ENCODE measurements at places on chromosomes 16 and 17.

DNA sequence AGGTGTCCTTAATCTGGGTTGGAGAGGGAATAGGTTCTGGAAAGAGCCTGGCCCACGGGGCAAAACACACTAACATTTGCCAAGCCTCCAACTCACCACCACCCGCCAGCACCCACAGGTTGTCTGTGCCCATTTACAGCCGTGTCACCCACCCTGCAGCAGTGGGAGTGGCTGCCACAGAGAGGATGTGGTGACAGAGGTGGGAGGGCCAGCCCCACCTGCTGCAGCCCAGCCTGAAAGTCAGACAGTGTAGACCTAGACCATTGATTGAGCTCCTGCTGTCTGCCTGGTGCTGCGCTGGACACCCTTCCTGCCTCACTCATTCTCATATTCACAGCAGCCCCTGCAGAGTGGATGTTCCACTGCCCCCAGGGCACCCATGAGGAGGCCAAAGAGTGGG, 44.7 kb downstream of the IL21R start:
- DNase-seq = peak; percentile 75

- DNase-seq = no peak
Measured at GRCh38 chr17:1008008-1008761, 11.3 kb downstream of the TIMM22 start.

DNA sequence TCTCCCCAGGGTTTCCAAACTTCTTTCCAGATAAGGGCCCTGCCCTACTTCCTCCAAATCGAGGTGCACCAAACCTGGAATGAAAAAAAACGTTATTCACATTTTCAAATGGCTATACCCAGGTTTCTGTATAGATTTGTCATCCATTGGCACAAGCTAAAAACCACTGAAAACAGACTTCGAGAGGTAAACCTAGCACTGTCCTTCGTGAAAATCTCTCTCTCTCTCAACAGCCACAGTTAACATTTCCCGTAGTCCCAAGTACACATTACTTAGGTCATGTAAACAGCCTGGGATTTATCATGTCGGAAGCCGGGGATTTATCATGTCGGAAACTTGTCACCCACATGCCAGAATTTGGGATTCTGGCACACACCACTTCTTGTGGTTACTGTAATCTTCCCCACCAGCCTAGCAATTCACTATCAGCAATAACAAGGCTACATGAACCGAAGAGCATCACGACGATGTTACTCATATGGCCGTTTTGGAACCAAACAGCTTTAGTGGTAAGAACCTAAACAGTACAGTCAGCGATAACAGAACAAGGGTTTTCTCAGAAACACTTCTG, 1.2 kb downstream of the DDX5 start:
- DNase-seq = no peak

- no peak for DNase-seq
Measured at GRCh38 chr17:50923611-50924010, 57.5 kb upstream of the TOB1 start.

DNA sequence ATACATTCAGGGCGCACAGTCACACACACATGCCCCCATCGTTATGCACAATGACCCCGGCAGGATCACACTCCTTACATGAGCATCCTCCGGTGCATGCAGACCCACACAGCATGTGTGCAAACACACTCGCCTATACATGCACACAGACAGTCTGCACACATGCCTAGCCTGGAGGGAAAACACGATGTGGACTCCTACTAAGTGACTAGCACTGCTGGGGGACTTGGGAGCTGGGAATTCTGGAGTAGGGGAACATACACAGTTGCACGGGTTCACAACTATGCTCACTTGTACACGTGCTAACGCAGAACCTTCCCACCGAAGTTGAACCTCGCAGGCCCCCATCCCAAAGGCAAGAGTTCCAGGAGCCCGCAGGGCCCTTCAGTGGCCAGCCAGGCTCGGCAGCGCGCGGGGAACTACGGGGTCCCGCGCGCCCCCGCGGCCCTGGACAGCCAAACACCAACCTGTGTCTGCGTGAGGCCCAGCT, 2.0 kb downstream of the DLX3 start:
- no peak for DNase-seq

DNA sequence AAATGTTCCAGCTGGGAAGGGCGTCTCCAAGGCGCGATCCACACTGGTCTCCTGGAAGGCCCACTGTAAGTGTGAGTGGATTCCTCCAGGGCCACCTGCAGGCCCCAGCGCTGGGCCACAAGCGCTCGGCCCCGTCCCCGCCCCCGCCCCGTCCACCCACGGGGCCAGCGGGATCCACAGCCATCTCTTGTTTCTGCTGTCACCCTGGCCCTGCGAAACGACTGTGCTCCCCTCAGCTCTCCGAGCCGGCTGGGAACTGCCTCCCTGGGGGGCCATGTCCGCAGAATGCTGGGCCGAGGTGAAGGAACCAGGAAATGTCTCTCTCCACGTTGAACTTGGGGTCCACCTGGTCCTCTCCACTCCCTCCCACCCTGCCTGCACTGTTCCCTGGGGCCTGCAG, 1955.2 kb downstream of the TP53TG3F start:
- no peak for DNase-seq

DNA sequence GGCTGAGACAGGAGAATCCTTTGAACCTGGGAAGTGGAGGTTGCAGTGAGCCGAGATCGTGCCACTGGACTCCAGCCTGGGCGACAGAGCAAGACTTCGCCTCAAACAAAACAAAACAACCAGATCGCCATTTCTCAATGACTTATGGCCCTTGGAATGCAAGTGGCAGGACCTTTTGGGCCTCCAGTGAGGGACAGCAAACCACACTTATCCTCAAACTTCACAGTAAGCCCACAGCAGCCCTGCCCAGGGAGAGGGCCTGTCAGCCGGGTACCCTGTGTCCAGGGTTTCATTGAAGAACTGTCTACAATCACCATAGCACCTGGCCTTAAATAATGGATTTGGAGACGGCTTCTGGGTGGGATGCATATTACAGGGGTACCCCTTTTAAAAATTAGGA, 11.7 kb downstream of the TRAF4 start:
- DNase-seq = no peak

DNA sequence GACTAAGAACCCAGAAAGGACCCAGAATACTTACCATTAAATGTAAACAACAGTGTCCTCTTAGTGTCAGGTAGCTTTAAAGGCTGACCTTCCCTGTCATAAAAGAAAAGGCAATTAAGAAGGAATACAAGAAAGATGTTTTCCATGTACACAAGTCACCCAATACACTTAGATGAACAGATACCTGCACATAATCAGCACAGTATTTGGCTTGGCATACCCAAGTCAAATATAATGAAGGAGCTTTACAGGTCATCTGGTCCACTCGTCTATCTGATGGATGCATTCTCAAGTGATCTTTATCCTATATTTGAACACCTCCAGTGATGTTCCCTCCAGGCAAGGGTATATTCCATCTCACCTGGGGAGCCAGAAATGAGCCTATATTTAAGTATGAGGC, 11.1 kb upstream of the STRADA start:
- DNase-seq = no peak

- DNase-seq = peak; percentile 60
Measured at GRCh38 chr16:69404275-69404805, 18.5 kb upstream of the TERF2 start.

- DNase-seq = no peak
Measured at GRCh38 chr17:39709998-39710964, 10.4 kb downstream of the ERBB2 start.

DNA sequence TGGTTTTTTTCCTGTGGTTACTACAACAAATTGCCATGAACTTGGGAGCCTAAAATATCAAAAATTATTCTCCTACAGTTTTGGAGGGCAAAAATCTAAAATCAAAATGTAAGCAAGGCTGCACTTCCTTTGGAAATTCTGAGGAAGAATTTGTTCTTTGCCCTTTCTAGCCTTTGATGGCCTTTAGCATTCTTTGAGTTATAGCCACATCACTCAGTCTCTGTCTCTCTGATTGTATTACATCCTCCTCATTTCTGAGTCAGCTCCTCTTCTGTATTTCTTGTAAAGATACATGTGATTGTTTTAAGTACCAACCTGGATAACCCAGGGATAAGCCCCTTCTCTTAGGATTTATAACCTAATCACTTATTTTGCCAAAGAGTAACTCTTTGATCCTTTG, 282.0 kb downstream of the BCAS3 start:
- no peak for DNase-seq

DNA sequence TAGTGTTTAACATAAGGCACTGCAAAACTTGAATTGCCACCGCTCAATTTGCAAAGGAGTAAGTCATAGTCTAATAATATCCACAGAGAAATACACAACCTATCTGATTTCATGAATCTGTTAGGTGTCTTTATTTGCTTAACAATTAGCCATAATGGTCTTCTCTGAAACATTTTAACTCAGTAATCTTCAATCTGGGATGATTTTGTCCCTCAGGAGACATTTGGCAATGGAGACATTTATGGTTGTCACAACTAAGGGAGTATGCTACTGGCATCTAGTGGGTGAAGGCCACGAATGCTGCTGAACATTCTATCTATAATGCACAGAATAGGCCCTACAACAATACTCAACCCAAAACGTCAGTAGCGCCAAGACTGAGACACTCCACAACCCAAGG, 4.3 kb downstream of the UBE2G1 start:
- DNase-seq = no peak

DNA sequence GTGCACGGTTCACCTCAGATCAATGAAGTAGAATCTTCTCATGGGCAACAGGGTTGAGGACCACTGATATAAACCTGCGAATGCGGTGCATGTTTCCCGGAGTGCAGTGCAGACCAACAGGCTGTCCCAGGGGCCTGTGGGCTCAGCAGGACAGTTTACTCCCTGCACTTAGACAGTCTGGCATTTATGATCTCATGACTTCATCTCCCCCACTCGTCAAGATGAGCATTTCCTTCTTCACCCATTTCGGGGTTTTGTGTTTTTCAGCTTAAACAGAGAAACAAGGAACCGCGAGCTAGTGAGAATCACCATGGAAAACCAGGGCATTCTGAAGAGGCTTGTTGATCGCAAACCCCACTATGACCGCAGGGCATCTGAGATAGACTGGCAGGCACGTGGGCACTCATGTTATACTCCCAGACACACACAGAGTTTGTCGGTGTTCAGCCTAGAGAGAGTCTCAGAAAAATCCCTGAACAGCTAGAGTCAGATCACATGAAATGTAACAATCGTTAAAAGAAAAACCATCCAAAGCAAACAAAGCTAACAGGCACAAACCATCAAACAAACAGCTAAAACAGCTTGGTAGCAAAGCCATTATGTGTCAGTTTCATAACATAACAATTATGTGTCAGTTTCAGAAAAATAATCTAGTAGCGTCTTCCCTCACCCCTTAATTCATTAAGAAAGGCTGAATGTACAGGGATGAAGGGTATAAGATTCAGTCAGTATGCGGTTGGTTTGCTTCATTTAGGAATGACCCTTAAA, 2.9 kb downstream of the CFAP97D1 start:
- DNase-seq = no peak

- DNase-seq = no peak
Measured at GRCh38 chr17:27600471-27600870, 30.5 kb upstream of the LGALS9 start.

- DNase-seq = no peak
Measured at GRCh38 chr16:5422047-5422446, 324.5 kb upstream of the EEF2KMT start.

- DNase-seq = no peak
Measured at GRCh38 chr16:66878067-66878466, 2.2 kb upstream of the PDP2 start.

GRCh38 chr17:60759756-60760155, 82.1 kb downstream of the BCAS3 start:
- no peak for DNase-seq

- peak; percentile 76 for DNase-seq
Measured at GRCh38 chr17:39094607-39095308, 56.7 kb downstream of the PLXDC1 start.

- DNase-seq = no peak
Measured at GRCh38 chr17:49969134-49969759, at the start of gene DLX4. Gene DLX4 (plus strand): TSS chr17:49969190. CDS start chr17:49969469, 279 bp downstream.

Measured in Peyer's patch (tissue), 4 donors.